Bronchial epithelial cell (primary cell): ENCODE measurements at places on chromosomes 13 and 19.

DNA sequence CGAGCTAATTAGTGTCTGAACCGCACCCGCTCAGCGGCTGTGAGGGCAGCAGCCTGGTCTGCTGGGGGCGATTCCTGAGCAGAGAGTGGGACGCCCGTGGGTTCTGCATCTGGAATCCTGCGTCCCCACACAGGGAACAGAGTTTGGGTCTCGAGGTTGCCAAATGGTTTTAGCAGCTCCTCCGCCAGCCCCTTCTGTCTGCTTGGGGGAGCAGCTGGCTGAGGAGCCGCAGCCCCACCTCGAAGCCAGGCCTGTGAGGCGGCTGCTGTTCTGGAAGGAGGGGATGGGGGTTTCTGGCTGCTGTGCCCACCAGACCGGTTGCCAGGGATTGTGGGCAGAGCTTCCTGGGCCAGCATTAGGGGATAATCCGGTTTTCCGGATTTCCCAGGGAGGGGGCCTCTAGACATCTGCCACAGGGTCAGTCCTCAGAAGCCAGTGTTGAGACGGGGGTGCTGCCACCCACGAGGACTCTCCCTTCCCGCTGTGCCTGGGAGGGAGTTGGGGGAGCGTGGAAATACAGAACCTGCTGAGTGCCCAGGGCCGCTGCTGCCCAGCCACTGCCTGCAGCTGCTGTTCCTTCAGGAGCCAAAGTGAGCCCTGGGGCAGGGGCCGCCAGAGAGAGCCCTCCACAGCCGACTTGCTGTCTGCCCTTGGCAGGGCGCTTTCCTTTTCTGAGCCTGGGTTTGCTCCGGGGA, 2.0 kb downstream of the CDC34 start:
- DNase-seq = no peak

DNA sequence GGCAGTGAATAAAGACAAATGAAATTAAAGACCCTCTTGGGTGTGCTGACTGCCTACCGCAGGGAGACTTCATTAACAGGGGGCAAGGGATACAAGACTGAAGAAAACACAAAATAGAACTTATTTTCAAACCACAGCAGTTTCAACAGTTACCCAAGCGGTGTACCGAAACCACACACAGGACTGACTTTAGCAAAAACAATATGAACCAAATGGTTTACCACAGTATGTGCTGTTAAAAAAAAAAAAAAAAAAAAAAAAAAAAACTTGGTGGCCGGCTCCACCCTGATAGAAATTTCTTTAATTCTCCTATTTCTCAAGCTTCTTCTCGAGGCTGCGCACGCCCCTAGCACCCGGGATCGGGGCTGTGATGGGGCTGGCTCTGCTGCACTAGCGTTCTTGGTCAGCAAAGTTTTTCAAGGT, 42.6 kb downstream of the KLF2 start:
- DNase-seq = no peak

GRCh38 chr19:53980539-53981375, 10.7 kb upstream of the CACNG6 start:
- DNase-seq = no peak

DNA sequence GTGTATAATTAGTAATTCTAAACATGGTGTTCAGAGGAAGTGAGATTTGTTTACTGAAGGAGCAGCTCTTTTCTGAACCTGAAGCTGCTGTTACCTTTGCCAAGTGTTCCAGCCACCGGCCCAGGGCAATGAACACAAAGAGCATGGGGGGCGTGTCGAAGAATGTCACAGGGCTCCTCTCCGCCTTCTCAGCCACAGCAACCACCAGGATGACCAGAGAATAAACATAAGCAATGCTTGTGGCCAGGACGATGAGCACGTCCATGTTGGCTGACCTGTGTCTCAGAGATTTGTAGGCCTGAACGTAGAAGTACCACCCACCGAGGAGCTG, 53.1 kb downstream of the ATP7B start:
- DNase-seq = peak; percentile 15

- DNase-seq = peak; percentile 81
Observed at GRCh38 chr19:6038634-6039405, 60.9 kb upstream of the RANBP3 start.

DNA sequence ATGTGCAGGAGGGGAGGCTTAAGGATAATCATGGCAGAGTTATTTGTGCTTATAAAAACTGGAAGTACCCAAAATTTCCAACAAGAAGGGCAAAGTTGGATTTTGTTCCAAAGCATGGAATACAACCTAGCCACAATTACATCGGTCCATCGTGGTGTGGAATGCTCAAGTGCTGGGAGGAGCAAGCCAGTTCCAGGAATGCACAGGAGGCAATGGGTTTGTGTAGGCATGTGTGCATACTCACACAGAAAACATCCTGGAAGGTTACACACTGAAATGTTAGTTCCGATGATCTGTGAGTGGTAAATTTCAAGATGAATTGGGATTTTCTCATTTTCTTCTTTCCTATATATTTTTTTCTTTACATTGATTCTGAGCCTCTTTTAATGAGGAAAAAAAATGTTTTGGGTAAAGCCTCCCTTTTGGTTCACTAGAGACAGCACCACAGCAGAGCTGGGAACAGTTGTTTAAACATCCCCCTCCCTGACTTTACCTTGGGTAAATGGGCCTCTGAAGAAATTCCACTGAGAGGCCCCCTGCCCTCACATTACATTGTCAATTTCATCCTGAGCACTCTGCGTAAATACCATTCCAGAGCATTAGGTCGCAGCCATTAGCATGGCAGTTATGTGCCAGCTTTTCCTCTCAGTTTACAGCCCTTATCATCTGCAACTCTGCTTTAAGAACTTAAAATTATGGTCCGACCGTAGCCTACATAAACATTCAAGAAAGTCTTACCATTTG, 122.0 kb downstream of the UQCRFS1 start:
- DNase-seq = no peak

DNA sequence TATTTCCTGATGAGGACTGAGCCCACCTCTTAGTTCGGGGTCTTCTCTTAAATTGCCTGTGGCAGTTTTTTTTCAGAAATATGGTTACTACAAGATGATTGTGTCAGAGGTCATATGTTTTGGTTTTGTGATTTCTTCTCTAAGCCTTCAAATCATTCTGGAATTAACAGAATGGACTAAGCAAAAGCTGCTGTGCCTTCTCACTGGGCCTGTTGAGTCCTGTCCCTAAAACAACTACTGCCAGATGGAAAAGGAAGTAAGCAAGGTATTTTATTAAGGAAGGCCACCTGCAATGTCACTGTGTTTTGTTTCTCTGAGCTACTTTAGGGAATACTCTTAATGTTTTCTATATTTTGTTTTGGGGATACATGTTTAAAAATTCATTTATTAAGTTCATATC, 470.8 kb downstream of the PCDH20 start:
- peak; percentile 81 for DNase-seq

DNA sequence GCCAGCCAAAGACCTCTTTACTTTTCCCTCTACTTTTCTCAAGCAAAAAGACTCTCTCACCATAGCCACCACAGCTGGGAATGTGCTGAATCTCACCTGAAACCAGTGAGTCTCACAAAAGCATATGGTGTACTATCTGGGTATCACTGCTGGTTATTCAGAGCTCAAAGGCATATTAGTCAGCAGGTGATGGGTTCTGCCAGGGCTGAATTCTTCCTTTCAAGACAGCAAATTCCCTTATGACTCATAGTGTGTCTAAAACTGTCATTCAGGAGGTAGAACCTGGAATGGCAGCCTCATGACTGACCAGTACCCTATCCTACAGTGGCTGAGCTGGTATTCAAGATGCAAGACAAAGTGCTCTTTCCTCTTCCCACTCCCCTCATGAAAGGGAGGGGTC, 2859.1 kb downstream of the PCDH9 start:
- DNase-seq = peak; percentile 45

DNA sequence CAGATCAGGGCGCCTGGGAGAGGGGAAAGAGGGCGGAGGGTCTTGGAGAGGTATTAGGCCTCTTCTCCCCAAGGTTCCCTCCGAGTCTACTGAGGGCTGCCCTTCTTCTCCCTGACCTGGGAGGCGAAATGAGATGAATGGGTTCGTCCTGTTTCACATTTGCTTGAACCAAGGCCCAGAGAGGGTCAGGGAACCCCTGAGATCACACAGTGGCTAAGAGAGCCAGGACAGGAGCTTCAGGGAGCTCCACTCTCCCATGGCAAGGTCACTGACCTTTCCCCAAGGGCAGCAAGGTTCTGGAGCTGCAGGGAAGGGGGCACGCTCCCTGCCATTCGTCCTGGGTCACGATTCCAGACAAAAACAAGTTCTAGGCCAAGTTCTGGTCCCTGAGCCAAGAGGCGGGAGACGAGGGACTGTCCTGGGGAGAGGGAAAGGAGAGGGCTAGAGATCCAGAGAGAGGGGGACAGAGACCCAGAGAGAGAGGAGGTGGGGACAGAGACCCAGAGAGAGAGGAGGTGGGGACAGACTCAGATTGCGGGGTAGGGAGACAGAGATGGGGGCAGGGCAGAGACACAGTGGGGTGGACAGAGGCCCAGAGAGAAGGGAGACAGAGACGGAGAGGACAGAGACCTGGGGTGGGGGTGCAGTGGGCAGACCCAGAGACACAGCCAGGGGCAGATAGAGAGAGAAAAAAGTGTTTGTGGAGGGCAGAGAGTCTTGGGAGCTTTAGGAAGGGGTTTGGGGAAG, 541 bp downstream of the ASPDH start:
- no peak for DNase-seq

DNA sequence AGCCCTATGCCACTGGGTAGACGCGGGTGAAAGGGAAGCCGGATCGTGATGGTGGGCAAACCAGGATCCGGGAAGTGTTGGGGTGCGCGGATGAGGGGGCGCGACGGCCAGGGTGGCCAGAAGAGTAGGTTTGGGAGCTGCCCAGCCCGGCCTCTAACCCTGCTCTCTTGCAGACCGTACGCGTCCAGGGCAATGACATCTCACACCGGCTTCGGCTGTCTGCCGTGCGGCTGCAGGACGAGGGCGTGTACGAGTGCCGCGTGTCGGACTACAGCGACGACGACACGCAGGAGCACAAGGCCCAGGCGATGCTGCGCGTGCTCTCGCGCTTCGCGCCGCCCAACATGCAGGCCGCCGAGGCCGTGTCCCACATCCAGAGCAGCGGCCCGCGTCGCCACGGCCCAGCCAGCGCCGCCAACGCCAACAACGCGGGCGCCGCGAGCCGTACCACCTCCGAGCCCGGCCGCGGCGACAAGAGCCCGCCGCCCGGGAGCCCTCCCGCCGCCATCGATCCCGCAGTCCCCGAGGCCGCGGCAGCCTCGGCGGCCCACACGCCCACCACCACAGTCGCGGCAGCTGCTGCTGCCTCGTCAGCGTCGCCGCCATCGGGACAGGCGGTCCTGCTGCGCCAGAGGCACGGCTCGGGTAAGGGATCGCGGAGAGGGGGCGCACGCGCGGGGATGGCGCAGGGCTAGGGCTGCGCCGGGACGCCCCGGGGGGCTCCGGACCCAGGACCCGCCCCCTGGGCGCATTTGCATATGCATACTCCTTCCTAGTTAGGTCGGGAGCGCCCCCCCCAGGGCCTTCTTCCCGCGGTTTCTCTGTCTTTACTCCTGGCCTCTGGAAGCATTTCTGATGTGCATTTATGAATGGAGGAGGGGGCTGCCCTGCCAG, 4.1 kb downstream of the VSTM2B start:
- no peak for DNase-seq

GRCh38 chr13:56924401-56924800, 216.3 kb upstream of the PRR20A start:
- DNase-seq = peak; percentile 61

DNA sequence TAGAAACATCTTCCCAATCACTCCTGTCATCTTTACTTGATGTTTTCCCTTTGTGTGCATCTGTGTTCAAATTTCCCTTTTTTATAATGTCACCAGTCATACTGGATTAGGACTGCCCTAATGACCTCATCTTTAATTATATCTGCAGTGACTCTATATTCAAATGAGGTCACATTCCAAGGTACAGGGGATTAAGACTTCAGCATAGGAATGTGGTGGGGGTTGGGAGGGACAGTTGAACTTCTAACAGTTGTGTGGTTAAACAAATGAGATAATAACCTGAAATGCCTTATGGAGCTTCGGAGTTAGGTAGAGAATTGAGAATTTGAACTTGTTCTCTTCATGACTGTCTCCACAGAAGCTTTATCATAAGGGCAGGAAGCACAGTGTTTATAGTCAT, 23.0 kb downstream of the PAN3 start:
- peak; percentile 26 for DNase-seq

DNA sequence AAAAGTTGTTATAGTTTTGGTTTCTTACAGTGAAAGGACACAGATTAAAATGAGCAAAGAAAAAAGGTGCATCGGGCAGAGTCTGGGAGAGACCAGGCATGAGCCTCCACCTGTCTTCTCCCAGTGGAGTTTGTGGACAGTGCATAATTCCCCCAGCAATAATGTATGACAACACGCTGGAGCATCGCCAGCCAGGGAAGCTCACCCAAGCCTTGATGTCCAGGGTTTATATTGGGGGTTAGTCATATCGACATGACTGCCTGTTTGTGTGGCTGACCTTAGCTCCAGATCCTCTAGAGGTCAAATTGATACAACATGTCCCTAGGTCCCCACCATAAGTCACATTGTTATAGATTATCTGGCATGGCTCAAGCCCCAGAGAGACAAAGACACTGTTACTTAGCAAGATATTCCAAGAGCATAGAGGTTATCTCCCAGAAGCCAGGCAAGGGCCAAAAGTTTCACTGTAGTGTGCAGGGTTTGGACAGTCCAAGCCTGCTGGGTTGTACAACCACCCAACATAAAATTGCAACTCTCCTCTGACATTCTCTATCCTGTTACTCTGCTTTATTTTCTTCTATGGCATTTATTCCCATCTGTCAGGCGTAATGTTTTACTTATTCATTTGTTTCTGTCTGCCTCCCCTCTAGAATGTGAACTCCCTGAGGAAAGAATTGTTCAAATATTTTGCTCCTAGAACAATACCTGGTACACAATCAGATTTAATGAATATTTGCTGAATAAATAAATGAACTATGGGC, 5.6 kb upstream of the KLK13 start:
- no peak for DNase-seq

GRCh38 chr13:47990920-47991466, 10.1 kb downstream of the SUCLA2 start:
- no peak for DNase-seq

DNA sequence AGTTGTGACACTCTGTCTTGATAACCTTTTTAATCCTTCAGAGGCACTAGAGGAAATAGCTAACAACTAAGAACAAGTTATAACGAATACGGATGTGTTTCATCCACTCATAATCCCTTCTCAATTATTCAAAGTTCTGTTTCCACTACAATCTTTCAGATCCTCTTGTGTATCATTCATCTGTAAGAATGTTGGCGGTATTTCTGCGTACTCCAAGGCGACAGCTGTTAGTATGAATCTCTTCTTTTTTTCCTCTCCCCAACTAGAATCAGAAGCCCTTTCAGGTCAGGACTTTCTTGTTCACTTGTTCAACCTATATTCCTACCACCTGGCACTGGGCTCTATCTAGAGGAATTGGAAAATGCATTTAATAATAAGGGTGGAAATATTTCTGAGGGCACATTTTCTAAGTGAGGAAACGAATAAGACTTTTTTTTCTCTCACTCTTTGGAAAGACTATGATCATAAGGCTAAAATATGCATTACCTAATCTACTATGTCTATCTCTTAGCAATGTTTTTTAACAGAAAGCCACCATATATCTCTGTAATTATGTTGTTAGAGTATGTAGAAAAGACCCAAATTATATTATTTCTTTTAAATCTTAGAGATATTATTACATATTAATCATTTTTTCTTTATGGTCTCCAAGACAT, 492.9 kb downstream of the PCDH20 start:
- peak; percentile 87 for DNase-seq
